ENCODE measurements at places on chromosomes 11 and 22. TPM values are rescaled to one million over a fixed set of nuclear protein-coding genes. Genes with fewer than 3 reads are reported as not detected.

- no peak for DNase-seq
Observed at GRCh38 chr11:20137637-20138036, 22.6 kb downstream of the DBX1 start.

GRCh38 chr11:126307706-126308105 lies 3.8 kb downstream of the DCPS start:
- peak; percentile 75 for DNase-seq

DNA sequence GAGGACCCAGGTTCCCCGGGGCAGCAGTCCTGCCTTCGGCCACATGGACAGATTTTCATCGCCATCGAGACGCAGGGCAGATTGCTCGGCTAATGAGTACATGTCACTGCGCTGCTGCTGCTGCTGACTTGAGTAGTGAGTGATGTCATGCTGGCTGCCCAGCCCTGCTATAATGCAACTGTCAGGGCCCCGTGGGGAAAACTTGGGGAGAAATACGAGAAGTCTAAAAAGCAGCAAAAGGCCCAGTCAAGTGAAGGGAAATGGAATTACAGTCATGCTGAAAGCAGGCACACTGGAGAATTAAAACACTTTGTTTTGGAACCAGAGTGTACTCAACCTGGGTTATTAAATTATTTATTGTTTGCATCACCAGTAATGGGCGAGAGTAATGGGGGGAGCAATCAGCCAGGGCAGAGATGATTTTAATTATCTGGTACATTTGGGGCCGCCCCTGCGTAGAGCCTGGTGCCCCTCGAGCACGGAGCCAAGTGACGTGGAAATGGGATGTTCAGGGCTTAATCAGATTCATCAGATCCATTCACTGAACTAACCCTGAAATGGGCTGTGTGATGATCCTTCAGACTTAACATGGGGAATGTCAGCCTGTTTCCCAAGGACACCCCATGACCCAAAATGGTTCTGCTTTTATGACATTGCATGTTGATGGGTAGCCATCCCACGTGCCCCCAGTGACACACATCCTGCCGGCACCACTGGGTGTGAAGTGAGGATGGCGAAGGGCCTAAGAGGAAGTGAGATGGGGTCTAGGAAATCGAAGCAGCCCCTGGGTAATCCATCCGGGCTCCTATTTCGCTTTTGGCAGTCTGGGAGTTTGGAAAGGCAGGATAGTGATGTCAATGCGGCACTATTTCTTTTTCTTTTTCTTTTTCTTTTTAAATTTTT lies 241.6 kb upstream of the CADM1 start:
- peak; percentile 92 for DNase-seq

DNA sequence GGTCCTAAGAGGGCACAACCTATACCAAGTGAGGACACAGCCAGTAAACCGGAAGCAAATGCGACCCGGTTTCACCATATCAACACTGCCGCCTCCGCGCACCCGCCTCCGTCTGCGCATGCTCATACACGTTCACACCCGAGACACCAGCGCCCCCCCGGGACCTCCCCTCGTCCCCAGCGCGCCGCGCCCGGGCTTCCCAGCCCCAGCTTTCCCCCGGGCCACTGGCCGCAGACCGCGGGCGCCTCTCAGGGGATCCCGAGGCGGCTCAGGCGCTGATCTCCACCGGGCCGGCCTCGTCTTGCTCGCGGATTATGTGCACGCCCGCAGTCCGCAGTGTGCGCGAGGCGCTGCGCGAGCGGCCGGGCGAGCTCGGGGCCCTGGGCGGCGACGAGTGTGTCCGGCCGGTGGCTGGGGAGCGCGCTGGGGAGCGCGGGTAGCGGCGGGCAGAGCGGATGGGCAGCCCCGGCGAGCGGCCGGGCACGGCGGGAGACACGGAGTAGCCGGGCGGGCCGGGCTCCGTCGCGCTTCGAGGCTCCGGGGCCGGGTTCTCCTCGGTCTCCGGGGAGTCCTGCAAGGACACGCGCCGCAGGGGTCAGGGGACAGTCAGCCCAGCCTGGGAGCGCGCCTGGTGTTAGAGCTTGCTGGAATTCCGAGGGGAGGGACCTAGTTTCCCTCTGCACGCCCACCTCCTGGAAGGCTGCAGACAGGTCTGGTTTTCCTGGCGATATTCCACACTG lies 2.0 kb downstream of the HEPN1 start:
- DNase-seq = peak; percentile 84

DNA sequence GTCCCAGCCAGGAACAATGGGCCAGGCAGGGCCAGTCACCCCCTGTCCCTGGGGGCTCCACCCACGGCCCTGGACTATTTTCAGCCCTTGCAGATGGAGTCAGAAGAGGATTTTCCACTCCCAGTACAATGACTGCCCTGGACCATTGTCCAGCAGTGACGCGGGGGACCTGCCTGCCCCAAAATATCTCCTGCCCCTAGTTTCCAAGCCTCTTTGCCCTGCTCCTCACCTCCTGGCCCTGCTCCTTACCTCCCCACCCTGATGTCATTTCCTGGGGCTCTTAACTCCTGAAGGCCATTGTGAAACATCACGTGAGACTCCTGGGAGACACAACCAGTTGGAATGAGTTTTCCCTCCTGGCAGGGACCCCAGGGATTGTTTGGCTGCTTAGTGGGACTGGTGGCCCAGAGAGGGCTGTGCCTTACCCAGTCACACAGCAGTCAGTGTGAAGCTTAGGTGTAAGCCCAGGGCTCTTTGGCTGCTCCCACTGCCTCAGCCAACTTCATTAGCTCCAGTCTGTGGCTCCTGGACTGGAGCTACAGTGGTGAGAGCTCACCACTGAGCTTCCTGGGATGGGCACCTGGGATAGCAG lies 22.2 kb downstream of the P2RY2 start:
- DNase-seq = peak; percentile 37

DNA sequence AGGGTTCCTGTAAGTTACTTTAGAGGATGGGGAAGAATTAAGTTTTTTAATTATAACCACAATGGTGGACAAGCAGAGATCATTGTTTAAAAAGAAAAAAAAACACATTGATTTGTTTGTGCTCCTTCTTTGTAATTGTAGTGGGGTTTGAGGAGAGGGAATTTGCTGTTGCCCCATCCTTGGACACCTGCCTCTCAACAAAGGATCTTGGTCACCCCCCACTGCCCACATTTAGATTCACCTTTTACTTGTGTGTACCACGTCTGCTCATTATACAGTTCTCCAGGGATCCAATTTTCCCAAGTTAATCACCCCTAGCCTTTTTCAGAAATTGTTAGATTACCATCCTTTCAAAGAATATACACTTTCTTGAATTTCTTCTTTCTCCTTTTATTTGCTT lies 53.0 kb downstream of the DNAJC24 start:
- no peak for DNase-seq

- peak; percentile 34 for DNase-seq
Observed at GRCh38 chr11:102868339-102868738, 6.4 kb downstream of the MMP12 start.

GRCh38 chr11:66333896-66334604 lies 2.2 kb downstream of the RIN1 start:
- DNase-seq = peak; percentile 4

Gene PLAAT2
- polyA plus RNA-seq = not detected

DNA sequence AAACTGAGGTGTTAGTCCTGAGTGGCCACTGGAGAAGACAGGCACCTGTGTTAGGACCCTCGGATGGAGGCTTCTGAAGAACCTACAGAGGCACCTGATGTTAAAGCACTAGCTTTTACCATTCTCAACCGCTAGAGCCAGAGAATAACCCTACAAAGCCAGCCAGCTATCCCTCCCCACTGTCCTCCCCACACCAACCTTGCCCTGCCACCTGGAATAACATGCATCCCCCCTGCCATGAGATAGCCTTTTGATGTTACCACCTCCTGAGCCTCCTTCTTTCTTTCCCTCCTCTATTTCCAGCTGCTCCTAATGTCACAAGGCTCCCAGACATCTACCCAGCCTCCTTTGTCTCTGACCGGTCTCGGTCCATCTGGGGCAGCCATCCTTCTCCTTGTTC lies 28.1 kb downstream of the COMMD9 start:
- no peak for DNase-seq

Gene CLTCL1
- 19.9 TPM for polyA plus RNA-seq

GRCh38 chr22:41908411-41909309 lies 6.2 kb downstream of the SHISA8 start:
- no peak for DNase-seq

Gene PKDREJ
- 0.24 TPM for polyA plus RNA-seq

DNA sequence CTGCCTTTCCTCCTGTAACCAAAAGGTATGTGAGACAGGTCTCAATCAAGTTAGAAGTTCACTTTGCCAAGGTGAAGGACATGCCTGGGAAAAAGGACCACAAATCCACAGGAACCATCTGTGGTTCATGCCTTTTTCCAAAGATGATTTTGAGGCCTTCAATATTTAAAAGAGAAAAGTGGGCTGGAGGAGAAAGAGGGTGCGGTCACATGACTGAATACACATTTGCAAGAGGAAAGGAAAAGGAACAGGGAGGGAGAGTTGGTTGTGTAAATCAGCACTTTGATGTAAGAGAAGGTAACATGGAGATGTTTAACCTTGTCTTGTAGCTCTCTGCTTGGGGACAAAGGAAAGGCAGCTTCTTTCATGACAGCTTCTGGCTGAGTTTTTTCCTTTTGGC lies 21.2 kb downstream of the MOV10L1 start:
- DNase-seq = no peak

- no peak for DNase-seq
Observed at GRCh38 chr11:1845561-1846452, 7.0 kb downstream of the TNNI2 start.

DNA sequence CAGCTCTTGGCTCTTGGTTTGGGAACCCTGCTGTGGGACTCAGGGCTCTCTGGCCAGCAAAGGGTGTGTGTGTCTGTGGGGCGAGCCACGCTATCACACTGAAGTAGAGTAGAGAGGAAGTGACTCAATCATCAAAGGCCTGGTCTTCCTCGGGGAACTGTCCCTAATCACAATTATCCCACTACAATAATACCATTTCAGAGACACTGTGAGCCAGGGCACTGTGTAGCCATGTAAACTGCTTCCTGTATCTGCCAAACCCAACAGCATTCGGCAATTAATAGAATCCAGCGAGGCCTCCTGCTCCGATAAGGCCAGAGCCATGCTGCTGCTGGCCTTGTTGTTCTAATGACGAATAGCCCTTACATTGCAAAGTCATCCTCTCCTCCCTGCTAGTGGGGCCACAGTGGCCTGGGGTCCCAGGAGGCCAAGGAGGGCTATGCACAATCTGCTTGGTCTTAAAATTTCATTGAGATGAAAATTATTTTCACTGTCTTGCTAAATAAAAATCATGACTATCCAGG lies 49.8 kb upstream of the LMO2 start:
- no peak for DNase-seq

Gene CEND1
- 0.36 TPM for polyA plus RNA-seq

DNA sequence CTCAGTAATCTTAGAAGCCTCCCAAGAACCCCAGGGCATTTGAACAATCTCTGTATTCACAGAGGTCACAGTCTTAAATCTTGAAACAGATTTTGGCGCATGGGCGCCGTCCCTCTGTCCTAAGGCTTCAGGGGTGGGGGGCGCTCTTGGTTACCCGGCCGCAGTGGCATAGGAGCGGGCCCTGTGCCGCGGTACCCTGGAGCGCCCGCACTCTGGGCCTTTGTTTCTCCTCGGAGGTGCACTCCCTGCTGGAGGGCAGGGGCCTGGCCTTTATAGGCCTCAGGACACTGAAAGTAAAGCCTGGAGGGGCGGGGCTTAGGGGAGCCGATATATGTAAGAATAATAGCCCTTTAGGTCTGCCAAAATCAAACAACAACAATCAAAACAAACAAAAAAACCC lies 197.3 kb upstream of the FOLH1 start:
- DNase-seq = no peak

DNA sequence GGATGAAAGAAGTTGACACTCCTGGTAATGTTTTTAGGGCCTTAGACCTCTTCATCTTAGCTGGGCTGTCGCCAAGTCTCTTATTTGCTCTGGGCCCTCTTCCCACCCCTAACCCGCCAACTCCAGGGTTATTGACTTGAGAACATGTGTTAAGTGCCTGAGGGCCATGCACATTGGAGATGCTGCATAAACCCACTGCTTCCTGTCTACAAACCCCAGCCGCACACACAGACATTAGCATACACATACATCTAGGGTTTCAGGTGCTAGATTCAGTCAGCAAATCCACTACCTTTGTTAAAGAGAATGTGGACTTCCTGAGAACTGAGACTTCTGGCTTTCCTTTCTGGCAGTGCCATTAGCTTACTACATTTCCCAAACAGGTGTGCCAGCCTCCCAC lies 817 bp downstream of the PANX3 start:
- DNase-seq = no peak

- peak; percentile 82 for DNase-seq
Observed at GRCh38 chr11:76236092-76236999, 30.0 kb upstream of the WNT11 start.

- peak; percentile 86 for DNase-seq
Observed at GRCh38 chr11:95556342-95557163, 233.0 kb downstream of the FAM76B start.

- no peak for DNase-seq
Observed at GRCh38 chr11:120122924-120123683, 14.8 kb downstream of the TRIM29 start.

DNA sequence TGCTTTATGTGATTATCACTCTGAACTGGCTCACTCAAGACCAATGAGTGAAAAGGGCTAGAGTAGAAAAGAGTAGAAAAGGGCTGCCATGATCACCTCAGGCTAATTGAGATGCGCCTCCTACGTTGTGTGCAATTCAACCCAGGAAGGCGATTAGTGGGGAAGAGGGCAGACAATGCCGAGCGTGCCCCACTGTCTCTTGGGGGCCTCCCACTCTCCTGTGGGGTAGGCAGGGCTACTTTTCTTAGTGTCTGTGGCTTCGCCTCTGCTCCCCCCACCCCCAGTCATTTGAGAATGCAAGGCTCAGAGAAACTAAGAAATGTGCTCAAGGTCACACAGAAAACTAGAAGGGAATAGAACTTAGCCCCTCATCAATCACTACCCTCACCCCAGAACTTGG lies 57.7 kb upstream of the RASD2 start:
- DNase-seq = no peak

Gene CRYBA4
- polyA plus RNA-seq = not detected

DNA sequence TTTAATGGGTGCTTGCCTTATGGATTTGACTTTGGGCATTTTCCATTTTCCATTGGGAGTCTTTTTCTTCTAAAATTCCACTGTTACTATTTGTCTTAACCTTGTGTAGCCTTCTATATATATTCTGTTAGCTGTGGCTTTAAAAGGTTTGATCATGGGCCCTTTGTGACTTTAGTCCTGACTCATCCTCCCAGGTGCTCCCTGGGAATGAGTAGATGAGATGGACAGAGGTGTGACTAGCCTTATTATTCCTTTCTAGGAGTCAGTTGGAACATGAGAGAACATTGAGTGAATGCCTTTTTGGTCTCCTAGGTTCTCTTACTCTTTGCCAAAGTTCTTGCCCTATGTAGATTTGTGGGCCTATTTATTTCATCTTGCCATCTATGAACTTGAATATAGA lies 39.0 kb downstream of the DDX10 start:
- DNase-seq = no peak

Gene SSRP1
- polyA plus RNA-seq = 105 TPM

DNA sequence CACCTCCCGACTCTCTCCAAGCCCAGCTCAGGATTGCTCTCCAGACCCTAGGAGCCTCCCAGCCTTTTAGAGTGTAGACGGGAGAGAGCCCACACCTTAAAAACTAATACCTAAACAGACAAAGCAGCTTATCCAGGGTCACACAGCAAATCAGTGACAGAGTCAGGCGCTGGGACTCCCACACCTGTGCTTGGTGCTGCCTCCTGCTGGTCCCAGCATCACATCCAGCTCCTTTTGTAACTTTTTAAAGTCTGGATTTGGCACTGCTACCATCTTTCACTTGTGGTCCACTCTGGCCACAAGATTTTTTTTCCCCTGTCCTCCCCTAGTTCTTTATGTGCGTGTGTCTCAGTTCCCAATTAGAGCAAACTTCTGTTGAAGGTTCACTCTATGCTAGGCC lies 4.7 kb downstream of the ANO1 start:
- no peak for DNase-seq

GRCh38 chr11:119054418-119054817 lies 2.6 kb downstream of the HYOU1 start:
- DNase-seq = no peak

Data from muscle of leg (tissue), 16 donors.